ENCODE measurements at places on chromosomes 7 and 10.

- peak; percentile 40 for DNase-seq
These were observed 26.1 kb downstream of the PLAC9 start for GRCh38 chr10:80158598-80159127.

DNA sequence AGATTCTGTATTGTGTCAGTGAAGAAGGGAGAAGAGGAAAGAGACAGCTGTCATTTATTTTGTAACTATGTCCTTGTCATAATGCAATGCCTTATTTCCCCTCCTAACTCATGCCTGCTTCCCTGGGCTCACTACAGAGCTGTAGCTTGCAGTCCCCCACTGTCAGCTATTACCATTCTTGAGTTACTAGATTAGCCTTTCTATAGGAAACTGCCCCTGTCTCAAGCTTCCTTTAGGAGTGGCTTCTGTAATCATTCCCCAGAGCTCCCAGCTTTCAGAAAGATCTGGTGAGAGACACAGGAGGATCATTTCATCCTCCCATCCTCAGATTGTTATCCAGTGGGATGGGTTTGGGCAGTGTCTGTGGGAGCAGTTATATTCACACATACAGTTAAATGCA, 32.4 kb upstream of the SMKR1 start:
- no peak for DNase-seq

- no peak for DNase-seq
These were observed 675 bp upstream of the FRAT2 start for GRCh38 chr10:97335188-97335619.

GRCh38 chr7:158265743-158266080, 321.9 kb downstream of the PTPRN2 start:
- DNase-seq, result no peak

- DNase-seq, result no peak
These were observed 38.2 kb downstream of the GBF1 start for GRCh38 chr10:102283488-102283887.

DNA sequence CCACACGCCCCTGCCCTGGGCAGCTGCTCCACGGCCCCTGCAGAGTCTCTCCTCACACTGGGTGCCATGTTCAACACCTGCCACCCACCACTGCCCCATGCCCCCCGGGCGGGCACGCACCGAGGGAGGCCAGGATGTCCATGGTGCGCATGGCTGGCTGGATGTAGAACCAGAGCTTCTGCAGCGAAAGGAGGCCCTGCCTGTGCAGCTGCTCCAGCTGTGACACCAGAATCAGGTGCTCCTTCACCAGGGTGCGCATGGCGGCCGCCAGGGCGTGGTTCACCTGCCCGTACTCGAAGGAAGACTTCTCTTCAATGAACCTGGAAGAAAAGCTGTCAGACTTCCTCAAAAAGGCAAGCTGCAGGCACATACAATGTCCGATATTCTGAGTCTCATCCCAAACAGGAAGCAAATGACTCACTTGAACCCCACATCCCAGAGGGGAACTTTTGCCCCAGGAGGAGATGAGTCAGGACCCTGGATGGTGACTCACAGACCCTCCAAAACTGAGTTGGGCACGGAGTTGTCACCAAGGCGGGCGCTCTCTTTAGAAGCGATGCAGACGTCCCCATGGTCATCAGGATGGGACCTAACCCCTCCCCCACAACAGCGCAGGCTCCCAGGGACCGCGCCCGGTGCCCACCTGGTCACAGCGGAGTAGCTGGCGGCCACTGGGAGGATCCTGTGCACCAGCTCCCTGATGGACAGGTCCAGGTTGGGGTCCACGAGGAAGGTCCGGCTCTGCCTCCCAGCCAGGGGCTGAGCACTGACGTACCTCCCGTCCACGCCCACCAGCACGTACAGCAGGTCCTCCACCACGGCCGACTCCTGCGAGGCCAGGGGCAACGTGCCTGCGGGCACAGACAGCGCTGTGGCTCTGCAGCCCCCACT, 15.5 kb downstream of the TUBGCP2 start:
- no peak for DNase-seq

DNA sequence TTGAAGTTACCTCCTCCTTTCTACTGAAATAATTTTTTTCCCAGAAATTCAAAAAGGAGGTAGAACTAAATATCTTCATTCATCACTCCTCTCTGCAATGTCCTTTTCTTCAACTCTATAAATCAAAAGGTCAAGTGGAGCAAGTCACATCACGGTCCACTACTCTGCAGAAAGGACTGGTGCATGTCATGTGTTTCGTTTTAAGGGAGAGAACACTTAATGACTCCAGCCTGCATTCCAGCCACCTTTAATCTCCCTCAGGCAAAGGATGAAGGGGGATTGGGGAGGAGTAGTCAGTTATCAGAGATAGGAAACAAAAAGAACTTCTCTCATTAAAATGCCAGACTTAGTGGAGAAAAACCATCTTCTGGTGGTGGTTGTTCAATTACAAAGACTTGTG, 78.9 kb downstream of the ANK3 start:
- peak; percentile 52 for DNase-seq

DNA sequence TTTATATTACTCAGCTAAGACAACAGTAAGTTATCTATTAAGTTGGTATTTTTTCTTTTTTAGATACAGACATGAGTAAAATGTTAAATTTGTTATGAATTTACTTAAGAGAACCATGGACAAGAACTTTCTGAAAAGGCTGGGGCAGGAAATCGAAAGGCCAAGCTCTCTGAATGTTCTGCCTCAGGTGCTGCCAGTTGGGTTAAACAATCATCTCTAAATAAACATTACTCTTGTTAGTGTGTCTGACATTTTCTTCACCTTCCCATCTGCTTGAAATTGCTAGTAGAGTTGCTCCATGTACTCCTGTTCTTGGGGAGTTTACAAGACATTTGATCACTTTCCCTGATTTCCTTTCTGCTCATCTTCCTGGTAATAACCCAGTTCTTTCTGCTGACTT, 87.5 kb downstream of the ANKRD7 start:
- no peak for DNase-seq

GRCh38 chr7:137895301-137896221, 48.8 kb upstream of the DGKI start:
- no peak for DNase-seq

DNA sequence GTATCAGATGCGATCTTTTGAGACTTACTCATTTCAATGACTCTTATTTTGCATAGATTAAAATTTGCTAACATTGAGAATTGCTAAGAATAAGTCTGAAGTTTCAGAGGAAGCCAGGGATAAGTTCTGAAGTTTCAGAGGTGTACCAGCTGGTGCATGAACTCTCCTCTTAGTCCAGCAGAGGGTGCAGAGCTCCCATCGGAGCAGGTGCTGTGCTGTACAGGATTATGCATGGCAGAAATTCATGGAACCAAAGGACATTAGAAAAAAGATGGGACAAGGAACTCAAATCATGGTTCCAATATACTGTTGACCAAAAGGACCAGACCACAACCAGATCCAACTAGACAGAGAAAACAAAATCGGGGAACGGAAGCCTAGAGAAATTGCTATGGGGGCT, 41.9 kb downstream of the MGAM2 start:
- no peak for DNase-seq

- no peak for DNase-seq
These were observed 130.5 kb downstream of the ADCY1 start for GRCh38 chr7:45704683-45705016.

- no peak for DNase-seq
These were observed 113.3 kb downstream of the CPEB3 start for GRCh38 chr10:92177546-92177945.

DNA sequence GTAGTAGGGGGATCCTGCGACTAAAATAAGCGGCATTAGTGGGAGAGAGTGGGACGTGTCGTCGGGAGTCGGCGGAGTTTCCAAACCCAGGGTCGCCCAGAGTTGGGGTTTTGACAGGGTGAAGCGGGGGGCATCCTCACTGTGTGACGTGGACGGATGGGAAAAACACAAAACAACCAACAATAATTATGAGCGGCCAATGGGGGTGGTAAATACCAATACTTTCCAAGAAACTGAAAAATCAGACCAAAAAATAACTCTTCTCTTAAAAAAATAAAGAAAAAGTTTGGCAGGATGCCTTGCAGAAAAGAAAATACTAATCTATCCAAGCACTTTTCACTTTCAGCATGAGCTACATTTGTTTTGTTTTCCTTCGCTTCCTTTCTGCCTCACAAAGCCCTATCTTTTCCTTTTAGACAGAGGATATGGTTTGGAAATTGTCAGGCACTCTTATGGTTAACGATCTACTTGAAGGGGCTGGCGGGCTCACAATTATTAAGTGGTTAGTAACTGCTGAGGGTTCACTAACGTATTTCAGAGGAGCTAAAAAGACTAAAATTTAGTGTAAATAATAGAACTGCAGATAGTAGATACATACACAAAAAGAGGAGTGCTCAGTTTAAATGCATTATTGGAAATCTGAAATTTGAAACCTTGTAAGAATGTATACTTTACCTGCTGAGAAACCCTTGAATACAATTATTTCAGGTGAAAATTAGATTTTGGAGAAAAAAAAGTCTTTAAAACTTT, 802 bp upstream of the CDK6 start:
- DNase-seq, result peak; percentile 13

GRCh38 chr7:14639329-14639728, 263.2 kb downstream of the DGKB start:
- no peak for DNase-seq

- no peak for DNase-seq
These were observed 5.5 kb downstream of the ELOVL3 start for GRCh38 chr10:102231357-102232318.

DNA sequence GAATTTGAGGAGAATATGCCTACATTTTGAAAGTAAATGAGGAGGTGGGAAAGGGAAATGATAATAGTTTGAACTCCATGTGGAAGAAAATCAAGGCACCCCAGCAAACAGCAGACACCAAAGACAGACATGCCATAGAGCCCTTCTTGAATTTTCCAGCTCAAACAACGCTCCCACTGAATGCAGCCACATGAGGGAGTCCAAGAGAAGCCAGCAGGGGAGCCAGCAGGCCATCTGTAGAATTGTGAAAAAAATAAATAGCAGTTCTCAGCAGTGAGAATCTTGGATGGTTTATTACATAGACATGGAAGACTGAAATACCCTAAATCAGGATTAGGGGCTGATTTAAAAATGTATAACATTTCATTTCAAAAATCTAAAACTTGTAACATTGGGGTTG, 1567.3 kb upstream of the LRRTM3 start:
- peak; percentile 4 for DNase-seq

GRCh38 chr10:71134732-71135211, 77.6 kb upstream of the UNC5B start:
- no peak for DNase-seq

DNA sequence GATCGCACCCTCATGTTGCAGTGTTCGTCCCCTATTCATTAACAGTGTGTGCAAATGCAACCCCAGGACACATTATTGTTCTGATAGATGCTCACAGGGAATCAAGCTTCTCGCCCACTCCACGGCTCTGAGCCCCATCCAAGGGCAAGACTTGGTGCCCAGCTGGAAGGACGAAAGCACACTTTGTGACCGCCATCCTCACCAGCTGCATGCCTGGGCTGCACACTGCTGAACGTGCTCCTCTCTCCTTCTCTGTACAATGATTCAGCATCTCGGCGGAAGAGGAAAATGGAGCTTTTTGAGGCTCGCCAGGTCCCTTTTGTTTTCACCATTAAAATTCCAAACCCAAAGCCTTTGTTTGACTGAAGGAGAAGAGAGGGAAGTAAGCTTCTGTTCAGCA, 41.9 kb downstream of the MKI67 start:
- DNase-seq, result no peak

- DNase-seq, result no peak
These were observed 64.9 kb downstream of the ZNF92 start for GRCh38 chr7:65438598-65438997.

DNA sequence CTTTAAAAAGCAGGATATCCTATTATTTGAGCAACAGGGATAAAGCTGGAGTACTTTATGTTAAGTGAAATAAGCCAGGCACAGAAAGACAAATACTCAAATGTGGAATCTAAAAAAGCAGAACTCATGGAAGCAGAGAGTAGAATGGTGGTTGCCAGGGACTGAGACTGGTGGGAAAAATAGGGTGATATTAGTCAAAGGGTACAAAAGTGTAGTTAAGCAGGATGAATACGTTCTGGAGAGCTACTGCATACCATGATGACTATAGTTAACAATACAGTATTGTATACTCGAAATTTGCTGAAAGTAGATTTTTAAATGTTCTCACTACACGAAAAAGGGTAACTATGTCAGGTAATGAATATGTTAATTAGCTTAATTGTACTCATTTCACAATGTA, 125.5 kb upstream of the VSTM2A start:
- no peak for DNase-seq

DNA sequence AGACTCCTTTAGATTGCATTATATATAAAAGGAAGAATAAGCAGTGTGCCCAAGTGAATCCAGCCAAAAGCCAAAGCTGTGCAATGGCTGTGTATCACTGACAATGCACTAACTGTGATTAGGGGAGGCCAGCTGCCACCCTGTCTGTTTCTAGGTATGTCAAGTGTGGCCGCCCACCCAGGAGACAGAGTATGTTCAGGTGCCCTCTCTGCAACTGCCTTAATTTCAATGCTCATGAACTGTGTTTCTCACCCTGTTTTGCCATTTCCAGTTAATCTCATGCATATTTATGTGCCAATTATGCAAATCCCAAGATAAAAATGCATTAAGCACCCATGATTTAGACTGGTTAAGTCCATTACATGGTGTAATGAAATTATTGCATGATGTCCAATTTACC, 159.4 kb downstream of the FRMD4A start:
- DNase-seq, result no peak

GRCh38 chr7:42137941-42138340, 99.1 kb downstream of the GLI3 start:
- no peak for DNase-seq

GRCh38 chr7:157564517-157565177, 227.8 kb downstream of the DNAJB6 start:
- no peak for DNase-seq

- DNase-seq, result no peak
These were observed 38.3 kb downstream of the TOMM7 start for GRCh38 chr7:22784346-22784745.

- peak; percentile 76 for DNase-seq
These were observed at the start of the genes DYDC1 and DYDC2 for GRCh38 chr10:80356563-80356988. DYDC1 (minus strand) TSS chr10:80356755; CDS start chr10:80352601, 4,154 bp downstream. DYDC2 (plus strand) TSS chr10:80356781; CDS start chr10:80362444, 5,663 bp downstream.

DNA sequence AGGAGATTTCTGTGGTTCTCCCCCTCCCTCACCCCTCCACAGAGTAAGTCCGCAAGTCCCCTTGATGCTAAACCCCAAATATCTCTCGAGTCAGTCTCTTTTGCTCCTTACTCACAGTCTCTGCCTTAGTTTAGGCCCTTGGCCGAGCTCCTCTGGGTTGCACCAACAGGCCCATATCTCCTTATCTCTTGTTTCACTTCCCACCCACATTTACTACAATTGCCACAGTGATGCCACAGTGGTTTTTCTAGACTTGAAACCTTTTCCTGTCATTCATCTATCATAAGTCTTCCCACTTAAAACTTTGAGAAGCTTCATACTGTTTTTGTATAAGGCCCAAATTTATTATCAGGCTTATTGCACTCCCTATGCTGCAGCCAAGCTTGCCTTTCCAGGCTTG, 23.4 kb upstream of the NME8 start:
- no peak for DNase-seq
